Hematopoietic multipotent progenitor cell treated with erythropoietin and hydrocortisone succinate and interleukin-3 and kit ligand, for 17 days (in vitro differentiated cells): ENCODE measurements at places on chromosomes 2 and 18.

DNA sequence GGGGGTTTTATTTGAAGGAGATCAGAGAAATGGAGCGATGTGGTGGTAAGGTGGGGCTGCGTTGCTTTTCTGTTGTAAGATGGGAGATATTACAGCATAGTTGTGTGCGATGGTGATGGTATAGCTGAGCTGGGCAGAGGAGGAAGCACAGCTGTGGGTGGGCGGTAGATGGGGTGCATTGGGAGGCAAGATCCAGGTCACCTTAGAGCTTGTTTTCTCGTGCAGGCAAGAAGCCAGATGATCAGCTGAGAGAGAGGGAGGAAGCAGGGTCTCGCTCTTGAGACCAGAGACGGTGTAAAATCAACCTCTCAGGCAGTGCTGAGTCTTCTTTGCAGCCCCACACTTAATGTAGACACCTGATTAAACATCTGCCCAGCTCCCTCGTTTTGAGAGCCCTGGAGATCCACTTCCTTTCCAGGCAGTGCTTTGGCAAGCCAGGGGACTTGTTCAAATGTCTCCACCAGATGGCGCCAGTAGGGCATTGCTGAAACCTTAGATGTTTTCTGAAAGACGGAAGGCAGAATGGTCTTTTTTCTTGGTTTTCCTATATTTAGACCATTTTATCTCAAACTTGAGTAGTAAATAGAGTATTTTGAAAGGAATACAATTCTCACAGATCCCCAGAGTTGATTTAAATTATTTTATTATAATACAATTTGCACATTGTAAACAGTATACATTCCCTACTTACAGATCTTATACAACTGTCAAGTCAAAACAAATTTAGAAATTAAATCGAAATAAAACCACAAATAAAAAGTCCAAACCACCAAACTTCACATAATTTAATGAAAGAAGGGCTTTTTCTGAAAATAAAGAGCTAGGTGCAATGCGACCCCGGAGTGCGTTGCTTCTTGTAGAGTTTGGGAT is 21.1 kb upstream of the LYPD6B start:
- peak; percentile 57 for DNase-seq

DNA sequence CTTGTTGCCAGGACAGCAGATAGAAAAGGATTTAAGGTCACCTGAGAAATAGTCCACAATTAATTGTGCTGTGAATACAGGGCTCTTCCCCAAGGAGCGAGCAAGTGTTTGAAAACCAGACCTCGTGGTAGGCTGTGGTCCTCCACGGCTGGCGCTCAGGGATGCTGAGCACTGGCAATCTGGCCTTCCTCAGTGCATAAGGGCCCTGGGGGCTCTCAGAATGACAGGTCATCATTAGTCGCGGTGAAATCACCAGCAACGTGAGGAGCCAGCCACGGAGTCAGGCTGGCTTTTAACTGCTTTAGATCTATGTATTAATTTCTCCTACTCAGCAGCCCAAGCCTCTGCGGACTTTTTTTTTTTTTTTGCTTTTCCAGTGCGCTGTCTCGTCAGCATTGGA is 148.5 kb downstream of the FHOD3 start:
- no peak for DNase-seq

- DNase-seq: no peak
Observed at GRCh38 chr2:196143730-196144131, 27.6 kb downstream of the STK17B start.

DNA sequence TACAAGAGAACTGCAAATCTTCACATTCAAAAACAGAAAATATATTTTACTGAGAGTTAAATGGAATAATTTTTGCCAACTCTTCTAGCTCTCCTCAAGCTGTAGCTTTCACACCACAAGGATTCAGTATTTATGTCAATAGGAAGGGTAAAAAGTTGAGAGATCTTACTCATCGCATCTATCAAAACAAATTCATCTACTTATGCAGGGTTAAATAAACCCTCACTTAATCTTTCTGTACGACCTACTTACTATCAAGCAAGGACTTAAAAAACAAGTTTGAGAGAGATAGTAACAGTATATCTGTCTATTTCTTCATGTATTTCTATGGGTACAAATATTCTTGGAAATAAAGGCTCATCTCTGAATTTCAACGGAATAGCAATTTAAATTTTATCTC is 35.5 kb downstream of the SIGLEC15 start:
- no peak for DNase-seq

- no peak for DNase-seq
Observed at GRCh38 chr18:44474067-44474411, 206.6 kb upstream of the SETBP1 start.
